ENCODE measurements at places on chromosomes 5 and 9. TPM values are rescaled to one million over a fixed set of nuclear protein-coding genes. Genes with fewer than 3 reads are reported as not detected.

BHMT2 gene
- 3.3 TPM for total RNA-seq

CARD6 gene
- 11.7 TPM for total RNA-seq

RNF183 gene
- not detected for total RNA-seq

SLC24A2 gene
- 0.12 TPM for total RNA-seq

HSD17B3 gene
- total RNA-seq = not detected

TXNDC8 gene
- total RNA-seq = not detected

AGXT2 gene
- total RNA-seq = not detected

UBE2B gene
- total RNA-seq = 16.7 TPM

FXN gene
- 1.7 TPM for total RNA-seq

PDCD1LG2 gene
- total RNA-seq = 4.3 TPM

ARL10 gene
- total RNA-seq = 7.3 TPM

REXO4 gene
- total RNA-seq = 27.3 TPM

IFNA13 gene
- total RNA-seq = not detected

ST8SIA4 gene
- 0.15 TPM for total RNA-seq

ACTBL2 gene
- total RNA-seq = 0.23 TPM
